ENCODE measurements at places on chromosomes 1 and 21.

DNA sequence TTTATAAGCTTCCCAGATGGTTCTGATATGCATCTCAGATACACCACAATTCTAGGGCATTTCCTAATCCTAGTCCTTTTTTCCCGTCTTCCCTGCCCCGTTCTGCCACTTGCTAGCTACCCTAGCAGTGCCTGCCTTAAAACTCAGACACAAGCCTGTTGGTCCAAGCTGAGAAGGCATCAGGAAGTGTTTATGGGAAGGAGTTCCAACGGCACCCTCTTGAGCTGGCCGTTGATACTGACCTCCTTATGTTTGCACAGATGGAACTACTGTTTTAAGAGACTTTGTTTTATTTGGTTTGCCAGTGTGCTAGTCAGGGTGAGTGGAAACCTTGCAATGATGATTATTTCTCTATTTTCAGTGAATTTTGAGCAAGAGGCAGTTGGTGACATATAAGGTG, 67.2 kb downstream of the UCK2 start:
- DNase-seq = no peak

DNA sequence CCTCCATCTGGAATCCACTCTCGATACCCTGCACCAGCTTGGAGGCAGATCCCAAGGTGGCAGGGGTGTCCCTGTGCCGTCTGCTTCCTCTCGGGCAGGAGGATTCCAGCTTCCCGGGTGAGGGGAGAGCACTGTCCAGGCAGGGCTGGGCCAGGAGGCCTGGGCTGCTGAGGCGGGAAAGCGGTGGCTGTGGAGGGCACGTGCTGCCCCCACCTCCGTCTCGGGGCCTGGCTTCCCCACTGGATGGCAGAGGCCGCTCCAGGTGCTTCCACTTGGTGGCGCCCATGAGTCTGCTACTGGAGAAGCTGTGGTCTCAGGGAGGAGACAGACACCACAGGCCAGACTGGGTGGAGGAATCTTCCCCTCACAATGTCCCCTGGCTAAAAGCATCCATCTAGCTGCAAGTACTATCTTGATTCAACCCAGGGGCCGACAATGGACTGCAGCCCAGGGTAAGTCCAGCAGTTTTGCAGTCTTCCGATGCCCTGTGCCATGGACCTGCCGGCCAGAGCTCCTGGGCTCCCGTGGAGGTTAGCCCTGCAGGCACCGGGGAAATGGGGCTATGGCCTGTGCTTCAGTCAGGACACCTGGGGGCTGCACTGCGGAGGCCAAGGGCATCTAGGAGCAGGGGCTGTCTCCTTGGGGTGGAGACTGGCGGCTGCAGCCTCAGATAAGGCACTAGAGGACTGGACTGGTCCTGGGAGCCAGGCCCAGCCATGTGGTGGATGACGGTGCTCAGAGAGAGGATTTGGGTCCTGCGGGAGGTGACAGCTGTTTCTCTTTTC, 41.3 kb upstream of the EIF4G3 start:
- no peak for DNase-seq

DNA sequence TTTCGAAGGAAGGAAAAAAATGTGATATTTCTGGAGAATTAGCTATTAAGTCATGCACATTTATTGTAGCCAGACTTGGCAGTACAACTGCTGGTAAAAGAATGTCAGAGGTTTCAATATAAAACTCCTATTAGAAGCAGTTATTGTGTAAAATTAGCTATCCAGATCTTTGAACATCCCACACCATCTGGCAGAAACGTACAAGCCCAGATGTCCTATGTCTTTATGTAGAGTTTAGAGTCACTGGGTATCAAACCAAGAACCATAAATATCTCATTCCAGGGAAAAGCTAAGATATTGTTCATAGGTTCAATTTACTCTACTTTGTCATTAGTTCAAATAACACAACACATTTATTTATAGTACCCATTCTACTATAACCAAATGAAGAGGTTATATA, 31.4 kb downstream of the OLFM3 start:
- no peak for DNase-seq

DNA sequence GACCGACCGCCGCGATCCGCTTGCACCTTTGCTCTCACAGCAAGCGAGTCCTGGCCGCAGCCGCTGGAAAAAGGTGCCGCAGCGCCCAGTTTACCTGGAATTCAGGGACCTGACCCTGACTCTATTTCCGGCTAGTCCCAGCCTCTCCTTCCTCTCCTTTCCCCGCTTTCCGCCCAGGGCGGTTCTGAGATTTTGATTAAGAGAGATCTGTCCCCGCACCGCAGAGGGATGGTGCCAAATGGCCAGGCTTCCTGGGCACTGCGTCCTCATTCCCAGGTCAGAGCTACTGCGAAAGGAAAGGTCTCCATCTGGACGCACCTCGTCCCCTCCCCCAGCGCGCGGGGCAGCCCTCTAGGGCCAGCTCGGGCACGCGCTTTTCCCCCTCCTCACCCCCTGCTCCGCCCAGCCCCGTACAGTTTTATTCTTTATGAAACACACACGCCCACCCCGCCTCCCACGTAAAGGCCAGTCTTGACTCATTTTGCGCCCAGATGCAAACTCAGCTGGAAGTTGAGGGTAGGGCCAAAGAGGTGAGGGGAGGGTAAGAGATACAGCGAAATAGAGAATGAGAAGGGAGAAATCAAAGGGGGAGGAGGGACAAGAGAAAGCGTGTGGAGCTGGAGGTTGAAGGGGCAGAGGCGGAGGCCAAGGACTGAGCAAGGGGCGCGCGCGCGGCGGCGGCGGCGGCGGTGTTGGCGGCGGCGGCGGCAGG, 411.8 kb upstream of the ESRRG start:
- DNase-seq = no peak

GRCh38 chr1:221743416-221744208, 1.7 kb upstream of the DUSP10 start:
- DNase-seq = no peak

GRCh38 chr1:216812966-216813365, 89.7 kb upstream of the ESRRG start:
- peak; percentile 22 for DNase-seq

DNA sequence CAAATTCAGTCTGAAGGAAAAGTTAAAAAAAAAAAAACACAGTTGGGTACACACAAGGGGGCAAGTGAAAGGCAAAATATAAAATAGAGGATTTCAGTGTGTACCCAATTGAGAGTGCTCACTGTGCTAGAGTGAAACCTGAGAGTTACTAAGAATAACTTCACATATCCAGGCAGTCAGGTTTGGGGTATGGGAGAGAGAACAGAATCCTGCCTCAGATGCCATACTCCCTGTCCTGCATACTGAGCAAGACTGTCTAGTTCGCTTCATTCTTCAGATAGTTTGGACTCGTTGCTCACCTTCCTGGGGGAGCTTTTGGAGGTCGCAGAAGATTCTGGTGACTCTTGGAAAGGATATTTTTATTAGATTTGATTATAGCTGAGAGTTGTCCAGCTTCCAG, 20.4 kb downstream of the CEP85 start:
- DNase-seq = no peak

GRCh38 chr1:17168091-17168876, 36.6 kb upstream of the PADI1 start:
- DNase-seq = peak; percentile 91

DNA sequence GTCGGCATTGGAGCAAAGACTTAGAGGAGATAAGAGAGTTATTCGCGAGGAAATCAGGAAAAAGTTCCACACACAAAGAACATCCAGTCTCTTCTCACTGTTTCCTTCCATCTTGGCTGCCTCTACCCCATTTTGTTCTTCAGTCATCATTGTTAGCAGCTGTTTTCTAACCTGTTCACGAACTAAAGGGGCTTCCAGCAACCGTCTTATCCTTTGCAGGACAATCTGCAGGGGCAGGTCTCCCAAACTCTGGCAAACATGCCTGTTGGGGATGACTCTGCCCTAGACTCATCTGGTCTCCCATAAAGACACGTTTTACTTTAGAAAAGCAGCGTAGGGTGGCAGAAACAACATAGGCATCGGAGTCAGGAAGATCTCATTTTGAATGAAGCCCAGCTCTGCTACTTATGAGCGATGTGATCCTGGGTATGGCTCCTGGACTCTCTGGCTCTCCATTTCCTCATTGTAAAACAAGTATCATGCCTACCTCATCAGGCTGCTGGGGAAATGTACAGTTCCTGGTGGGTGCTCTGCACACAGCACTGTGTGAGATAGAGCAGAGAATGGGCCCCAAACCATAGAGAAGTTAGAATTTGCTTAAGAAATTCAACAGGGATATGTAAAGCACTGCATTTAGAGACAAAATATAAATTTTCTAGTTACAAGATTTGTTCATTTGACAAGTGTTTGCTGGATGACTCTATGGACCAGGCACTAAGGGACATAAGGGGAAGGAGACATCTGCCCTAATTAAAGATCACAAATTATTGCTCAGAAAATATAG, 59.7 kb downstream of the MEF2D start:
- no peak for DNase-seq

- DNase-seq = peak; percentile 84
These were observed 16.3 kb downstream of the CNIH3 start for GRCh38 chr1:224632381-224632871.

DNA sequence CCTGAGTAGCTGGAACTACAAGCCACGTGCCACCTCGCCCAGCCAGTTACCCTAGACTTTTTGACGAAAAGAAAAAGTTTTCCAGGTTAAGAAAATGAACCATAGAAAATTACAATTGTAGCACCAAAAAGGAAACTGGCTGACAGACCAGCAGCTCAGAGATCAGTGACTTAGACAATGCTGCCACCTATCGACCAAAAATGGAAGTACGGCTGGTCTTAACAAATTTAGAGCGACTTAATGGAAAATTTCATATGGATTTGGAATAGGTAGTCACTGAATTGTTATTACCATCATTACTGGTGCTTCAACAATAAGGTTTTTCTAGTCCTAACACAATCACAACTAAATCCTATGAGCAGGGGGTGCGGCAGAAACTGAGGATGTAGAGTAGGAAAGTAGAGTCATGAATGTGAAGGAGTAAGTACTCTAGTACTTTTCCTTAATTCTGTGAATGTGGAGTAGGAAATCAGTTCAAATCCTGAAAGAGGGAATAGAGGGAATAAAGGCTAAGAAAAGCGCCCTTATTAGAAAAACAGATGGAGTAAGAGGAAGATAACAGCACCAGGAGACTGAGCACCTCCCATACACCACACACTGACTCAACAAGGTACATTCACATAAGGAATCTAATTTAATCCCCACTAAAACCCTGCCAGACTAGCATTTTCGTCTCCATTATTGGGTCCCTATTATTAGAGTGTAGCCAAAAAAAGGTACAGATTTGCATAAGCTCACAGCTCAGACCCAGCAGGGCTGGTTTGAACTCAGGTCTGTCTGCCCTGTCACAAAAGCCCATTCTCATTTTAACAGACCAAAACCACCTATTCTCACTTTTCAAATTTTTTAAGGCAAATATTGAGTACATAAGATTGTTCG, 37.9 kb upstream of the MGST3 start:
- peak; percentile 71 for DNase-seq

- peak; percentile 7 for DNase-seq
These were observed 26.7 kb downstream of the RTCA start for GRCh38 chr1:100292711-100293110.

GRCh38 chr1:169364948-169365347, 2.6 kb downstream of the NME7 start:
- no peak for DNase-seq

GRCh38 chr21:17730782-17731181, 88.4 kb downstream of the C21orf91 start:
- no peak for DNase-seq

GRCh38 chr1:99705385-99705784, 59.5 kb downstream of the PALMD start:
- no peak for DNase-seq

DNA sequence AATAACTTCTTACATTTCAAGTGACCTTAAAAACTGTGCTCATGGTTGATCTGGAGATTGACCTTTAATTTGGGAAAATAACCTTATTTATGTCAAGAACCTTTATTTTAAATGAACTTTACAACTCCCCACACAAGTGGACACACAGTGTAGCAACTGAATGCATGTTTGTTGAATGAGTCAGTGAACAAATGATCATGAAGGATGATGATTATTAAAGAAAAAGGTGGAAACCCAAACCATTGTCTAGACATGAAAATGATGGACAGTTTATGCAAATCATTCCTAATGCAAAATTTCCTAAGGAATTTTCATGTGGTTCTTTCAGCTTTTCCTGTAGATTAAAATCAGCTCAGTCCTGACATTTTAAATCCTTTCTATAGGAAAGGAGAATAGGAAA, 439.8 kb upstream of the RUNX1 start:
- no peak for DNase-seq

DNA sequence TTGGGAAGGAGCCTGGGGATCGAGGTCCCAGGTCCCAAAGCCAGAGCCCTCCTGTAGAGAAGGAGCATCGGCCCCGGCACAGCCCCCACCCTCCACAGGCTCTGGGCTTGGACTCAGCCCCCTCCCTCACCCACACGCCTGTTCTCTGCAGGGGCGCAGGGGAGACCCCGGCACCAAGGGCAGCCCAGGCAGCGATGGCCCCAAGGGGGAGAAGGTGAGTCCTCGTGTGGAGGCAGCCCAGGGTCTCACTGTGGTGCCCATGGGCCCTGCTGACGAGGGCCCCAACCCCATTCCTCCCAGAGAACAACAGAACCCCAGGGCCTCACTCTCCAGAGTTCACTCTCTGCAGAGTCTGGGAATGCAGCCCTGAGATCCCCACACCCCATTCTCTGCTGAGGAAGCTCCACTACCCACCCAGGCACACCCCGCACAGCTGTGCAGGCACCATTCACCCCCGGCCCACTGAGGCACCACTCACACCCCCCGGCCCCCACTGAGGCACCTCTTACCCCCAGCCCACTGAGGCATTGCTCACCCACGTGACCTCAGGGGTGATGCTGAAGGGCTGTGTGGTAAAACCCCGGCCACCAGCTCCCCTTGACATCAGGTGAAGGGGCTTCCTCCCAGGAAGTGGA, 21.8 kb downstream of the COL6A2 start:
- no peak for DNase-seq

- DNase-seq = no peak
These were observed 27.3 kb upstream of the ZNF496 start for GRCh38 chr1:247358920-247359319.

- no peak for DNase-seq
These were observed 45.8 kb downstream of the CYP2J2 start for GRCh38 chr1:59880735-59881134.

GRCh38 chr21:37045149-37045548, 27.7 kb downstream of the PIGP start:
- DNase-seq = no peak

GRCh38 chr1:114558544-114558943, 22.9 kb downstream of the BCAS2 start:
- DNase-seq = no peak

GRCh38 chr1:57404884-57405283, 19.0 kb downstream of the DAB1 start:
- peak; percentile 49 for DNase-seq

- no peak for DNase-seq
These were observed 303.1 kb downstream of the CTH start for GRCh38 chr1:70714149-70714548.

All from fibroblast of skin of right quadriceps (primary cell).